ENCODE measurements at places on chromosomes 7 and 10.

GRCh38 chr10:83017076-83017867, 1122.0 kb upstream of the GHITM start:
- DNase-seq: no peak

GRCh38 chr7:107788662-107789061, 14.4 kb downstream of the SLC26A3 start:
- no peak for DNase-seq

- no peak for DNase-seq
These were observed 29.5 kb upstream of the C7orf33 start for GRCh38 chr7:148561099-148561498.

DNA sequence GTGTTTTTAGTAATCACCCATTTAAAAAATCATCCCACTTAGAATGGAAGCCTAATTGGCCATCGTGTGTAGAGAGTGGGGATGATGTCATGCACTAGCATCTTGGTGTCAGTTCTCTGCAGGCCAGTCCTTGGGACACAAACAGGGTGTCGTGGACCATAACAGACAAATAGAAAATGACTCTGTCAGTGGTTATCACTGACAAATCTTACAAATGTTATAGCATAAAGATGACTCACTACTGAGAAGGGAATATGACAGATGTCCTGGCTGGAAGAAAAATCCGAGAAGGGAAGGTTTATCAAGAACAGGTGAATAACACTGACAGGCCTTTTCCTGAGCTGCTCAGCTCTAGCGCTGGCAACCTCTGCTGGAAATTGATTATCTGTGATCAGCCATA, 10.6 kb downstream of the CABCOCO1 start:
- no peak for DNase-seq

- DNase-seq: no peak
These were observed 37.8 kb downstream of the PTPRN2 start for GRCh38 chr7:158549616-158550393.

- DNase-seq: no peak
These were observed 853.5 kb downstream of the KCNMA1 start for GRCh38 chr10:76784076-76784475.

DNA sequence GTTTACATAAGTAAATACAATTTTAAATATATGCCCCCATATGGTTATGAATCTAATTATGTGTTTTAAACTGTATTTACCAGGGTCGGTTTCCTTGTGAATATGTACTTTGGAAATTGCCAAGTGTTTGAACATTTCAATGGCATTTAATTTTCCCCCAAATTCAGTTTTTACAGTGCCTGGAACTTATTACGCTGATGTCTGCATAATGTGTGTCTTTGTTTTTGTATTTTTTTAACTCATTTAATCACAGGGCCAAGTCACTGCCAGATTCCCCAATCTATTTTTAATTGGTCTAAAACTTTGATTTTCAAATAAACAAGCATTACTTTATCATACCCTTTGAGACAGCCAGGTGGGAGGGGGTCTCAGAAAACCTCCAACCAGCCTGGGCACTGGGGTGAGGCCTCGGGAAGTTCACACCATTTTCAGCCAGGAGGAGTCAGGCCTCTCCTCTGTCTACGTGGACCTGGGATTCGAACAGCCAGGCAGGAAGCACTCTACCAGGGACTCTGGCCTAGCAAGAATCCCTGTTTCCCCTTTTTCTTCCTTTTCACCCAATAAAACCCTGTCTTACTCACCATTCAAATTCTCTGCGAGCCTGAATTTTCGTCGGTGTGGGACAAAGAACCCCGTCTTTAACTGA, 151.5 kb upstream of the COL1A2 start:
- DNase-seq: no peak

- no peak for DNase-seq
These were observed 453.2 kb upstream of the GALNT17 start for GRCh38 chr7:70678621-70679251.

DNA sequence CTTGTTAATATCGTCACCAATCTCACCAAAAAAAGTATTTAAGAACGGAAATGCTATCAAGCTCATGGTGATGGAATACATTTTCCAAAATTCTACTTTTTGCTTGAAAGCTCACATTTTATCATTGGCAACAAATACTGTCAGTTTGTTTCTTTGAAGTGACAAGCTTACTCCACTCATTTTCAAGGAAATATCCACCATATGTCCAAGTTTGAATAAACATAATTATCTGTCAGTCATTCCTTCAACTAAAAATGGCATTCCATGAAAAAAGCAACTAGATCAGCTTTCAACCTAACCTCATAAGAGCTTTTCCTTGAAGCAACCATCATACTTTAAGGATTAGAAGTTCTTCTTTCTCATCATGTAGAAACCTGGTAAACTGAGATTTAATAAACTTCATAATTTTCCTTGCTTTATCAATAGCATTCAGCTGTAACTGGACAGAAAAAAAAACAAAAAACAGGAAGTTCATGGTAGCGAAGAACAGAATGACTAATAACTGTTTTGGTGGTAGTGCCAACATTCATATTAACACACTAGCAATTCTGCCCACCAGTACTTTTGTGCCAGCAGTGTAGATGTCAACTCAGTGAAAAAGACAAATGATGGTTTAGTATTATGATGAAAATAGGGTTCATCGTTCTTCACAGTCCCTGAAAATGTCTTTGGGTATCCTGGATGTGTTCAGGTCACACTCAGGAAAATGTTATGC, 764.9 kb downstream of the GRM8 start:
- no peak for DNase-seq

DNA sequence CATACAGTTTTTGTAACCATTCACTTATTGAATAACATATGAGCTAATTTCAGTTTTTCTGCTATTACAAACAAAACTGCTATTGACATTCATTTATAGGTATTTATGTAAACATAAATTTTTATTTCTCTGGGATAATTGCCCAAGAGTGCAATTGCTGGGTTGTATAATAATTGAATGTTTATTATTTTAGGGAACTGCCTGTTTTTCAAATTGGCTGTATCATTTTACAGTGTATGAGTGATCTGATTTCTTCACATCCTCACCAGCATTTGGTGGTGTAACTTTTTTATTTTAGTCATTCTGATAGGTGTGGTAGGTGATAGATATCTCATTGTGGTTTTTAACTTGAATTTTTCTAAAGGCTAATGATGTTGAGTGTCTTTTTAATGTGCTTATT, 26.4 kb downstream of the KIF11 start:
- no peak for DNase-seq

DNA sequence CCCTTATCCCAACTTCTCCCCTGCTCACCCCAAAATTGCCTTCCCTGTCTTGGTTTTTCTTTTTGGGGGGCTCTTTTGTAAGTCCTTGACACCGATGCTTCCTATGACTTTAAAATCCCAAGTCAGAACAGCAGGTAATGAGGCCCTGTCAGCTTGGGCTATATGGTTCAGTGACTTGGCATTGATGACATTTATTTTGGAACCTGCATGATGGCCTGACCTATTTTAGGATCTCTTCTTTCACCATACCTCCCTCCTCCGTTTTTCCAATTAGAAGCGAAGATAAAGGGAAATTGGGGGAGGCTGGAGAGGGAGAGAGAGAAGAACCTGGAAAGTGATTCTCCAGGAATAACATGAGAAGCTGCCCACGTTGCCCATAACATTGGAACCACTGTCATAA, 424.9 kb upstream of the AUTS2 start:
- no peak for DNase-seq

- DNase-seq: peak; percentile 33
These were observed 55.0 kb downstream of the PODXL start for GRCh38 chr7:131501422-131501821.

DNA sequence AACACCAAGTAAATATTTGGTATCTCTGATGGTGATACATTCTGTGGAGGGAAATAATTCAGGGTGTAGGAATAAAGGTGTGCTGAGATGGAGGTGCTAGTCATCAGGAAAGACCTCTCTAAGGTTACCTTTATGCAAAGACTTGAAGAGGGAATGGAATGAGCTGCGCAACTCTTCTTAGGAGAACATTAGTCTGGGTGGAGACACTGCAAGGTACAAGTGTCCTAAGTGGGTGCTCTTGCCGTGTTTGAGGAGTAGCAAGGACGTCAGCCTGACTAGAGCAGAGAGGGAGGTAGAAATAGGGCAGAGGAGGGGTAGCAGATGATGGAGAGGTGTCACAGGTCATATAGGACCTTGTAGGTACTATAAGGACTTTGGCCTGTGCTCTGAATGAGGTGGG, 148.1 kb downstream of the AUTS2 start:
- DNase-seq: no peak

DNA sequence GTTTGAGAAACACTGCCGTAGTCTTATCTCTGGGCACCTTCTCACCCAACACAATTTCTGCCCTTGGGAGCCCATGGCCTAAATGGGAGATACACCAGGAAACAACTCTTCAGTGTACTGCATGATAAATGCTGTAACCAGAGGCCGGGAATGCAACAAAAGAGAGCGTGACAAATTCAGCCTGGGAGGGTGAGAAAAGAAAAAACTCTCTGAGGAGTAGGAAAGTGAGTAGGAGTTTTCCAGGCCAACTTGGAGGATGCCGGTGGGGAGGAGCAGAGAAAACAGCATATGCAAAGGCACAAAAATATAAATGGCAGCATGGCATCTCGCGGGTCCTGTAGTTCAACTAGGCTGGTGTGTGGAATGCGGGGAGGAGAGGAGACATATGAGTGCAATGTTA, 624.5 kb downstream of the PARD3 start:
- no peak for DNase-seq

DNA sequence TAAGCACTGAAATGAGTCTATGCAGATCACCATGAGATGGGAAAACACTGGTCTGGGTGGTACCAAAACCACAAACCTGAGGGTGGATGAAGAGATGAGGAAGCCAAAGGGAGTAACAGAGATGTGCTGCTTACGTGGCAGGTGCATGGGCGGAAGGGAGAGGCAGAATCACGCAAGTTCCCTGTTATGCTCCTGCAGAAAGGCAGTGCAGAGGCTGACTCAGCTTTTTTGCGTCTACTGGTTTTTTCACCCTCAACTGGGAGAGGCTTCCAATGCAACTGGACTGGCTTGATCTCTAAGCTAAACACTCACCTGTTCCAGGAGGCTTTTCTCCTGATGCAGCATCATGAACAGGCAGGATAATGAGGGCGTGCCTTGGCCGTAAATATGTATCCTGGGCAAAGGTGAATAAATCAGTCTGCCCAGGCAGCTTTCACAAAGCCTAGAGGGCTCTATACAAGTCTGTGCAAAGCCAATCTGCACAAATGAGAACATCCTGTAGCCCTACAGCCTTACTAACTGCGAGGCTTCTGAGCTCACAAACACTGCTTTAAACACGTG, 95.4 kb upstream of the AFAP1L2 start:
- peak; percentile 84 for DNase-seq

DNA sequence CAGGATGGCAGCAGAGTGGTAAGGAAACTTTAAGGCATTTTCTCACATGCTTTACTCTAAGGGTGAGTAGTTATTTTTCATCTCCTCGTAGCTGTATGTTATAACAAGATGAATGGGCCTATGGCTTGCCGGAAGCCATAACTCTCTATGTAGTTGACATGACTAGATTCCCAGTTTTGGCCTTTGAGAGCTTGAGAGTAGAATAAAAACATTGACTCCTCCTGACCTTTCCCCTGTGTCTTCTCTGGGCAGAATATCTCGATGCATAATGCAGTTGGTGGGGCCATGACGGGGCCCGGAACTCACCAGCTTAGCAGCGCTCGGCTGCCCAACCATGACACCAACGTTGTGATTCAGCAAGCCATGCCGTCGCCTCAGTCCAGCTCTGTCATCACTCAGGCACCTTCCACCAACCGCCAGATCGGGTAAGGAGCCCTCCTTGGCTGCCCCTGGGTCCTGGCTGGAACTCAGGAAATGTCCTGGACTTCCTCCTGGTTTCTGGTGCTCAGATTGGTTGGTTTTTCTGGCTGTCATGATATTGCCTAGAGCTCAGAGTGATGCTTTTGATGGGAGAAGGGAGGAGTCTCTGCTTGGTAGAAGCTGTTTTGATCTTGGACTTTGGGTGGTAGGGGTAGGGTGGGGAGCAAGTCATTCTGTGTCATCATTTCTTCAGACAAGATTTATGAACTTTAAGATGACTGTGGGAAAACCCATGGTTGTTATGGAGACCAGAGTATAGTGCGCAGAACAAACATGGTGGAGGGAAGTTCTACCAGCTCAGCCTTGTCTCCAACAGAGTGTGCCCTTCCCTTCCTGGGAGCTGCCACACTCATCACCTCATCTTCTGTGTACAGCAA, 158.0 kb downstream of the CREB5 start:
- no peak for DNase-seq

GRCh38 chr7:135970682-135971365, 6.3 kb downstream of the MTPN start:
- no peak for DNase-seq

DNA sequence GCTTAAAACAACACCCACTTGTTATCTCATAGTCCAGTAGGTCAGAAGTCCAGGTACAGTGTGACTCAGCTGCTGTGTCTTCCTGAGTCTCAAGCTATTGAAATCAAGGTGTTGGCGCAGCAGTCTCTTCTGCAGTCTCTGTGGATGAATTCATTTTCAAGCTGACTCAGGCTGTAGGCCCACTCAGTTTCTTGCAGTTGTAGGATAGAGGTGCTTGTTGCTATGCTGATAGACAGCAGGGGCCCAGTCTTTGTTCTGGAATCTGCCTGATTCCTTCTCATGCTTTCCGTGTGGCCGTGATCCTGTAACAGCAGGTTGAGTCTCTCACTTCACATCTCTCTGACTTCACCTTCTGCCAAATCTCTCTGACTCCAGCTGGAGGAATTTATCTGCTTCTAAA, 400.4 kb upstream of the POM121L12 start:
- no peak for DNase-seq

DNA sequence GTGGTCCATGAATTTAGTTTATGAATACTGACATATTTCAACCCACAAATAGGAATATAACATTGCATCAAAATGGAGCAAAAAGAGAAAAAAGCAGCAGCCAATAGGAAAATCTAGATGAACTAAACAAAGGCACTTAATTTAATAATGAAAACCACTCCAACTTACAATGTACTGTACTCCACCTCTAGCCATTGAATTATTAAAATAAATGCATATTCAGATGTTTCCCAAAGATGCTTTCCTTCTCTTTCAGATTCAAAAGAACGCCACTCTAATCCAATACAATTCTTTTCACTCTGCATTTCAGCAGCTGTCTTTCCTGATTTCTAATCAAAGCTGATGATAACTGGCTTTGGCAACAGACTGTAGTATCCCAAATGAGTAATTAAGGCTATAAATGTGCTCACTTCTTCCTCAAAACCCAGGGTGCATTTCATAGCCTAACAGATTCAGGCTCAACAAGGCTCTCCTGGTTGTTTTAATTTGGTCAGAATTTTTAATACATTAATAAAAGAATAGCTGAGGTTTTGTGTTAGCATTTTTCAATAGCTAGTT, 577.1 kb downstream of the PARD3 start:
- DNase-seq: no peak

DNA sequence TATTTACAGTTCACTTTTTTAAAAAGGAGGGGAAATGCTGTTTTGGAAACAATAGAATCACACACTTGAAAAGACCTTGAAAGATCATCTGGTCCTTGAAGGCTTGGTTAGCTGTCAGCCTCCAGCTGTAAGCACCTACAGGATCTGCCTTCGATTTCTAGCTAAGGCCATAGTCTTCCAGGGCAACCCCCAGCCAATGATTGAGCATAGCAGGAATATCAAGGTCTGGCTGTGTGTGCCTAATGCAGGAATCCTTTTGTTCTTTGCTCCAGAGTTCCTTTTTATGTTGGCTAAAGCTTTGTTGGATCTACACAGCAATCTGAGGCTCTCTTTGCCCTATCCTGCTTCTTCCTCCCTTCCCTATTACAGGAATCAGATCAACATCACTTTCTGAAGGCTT, 5.2 kb upstream of the YAE1 start:
- DNase-seq: no peak

All from stimulated activated CD4-positive, alpha-beta T cell treated with anti-CD3 and anti-CD28 coated beads, Interleukin-15, amount 100 ng/mL, for 48 hours (primary cell).